ENCODE measurements at places on chromosomes 11 and 22.
A peak's percentile ranks its signal among the peaks of the same experiment; 100 is the strongest.

- DNase-seq = no peak
These were observed 9.5 kb downstream of the CACNA1I start for GRCh38 chr22:39580006-39580441.

- DNase-seq = no peak
These were observed 59.4 kb downstream of the KDM2A start for GRCh38 chr11:67178421-67178820.

GRCh38 chr11:103994094-103994493 lies 42.3 kb upstream of the DDI1 start:
- no peak for DNase-seq

GRCh38 chr22:48141301-48141700 lies 1378.9 kb downstream of the TBC1D22A start:
- DNase-seq = no peak

DNA sequence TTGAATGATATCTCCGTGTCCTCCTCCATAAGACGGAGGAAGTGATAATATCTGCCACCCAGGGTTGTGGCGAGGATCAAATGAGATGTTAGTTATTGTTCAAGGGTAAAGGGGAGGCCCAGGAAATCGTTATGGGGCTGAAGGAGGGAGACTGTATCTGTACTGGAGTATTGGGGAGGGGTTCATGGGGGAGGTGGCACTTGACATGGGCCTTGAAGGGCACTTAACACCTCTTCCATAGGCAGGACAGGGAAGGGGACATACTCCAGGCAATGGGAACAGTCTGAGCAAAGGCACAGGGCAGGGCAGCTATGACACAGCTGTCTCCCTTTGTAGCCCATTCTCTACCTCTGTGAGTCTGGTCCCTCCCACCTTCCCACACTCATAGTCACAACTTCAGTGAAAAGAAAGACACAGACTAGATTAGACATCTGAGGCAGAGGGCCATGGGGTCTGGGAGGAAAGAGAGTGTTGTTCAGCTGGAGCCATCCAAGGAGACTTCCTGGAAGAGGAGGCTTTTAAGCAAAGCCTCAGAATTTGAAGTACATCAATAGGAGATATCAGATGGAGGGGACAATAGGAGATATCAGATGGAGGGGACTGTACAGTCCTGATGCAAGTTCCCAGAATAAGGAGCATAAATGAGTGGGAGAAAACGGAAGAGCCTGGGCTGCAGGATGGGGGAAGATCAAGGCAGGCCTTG lies 15.8 kb upstream of the DGKZ start:
- DNase-seq = no peak

DNA sequence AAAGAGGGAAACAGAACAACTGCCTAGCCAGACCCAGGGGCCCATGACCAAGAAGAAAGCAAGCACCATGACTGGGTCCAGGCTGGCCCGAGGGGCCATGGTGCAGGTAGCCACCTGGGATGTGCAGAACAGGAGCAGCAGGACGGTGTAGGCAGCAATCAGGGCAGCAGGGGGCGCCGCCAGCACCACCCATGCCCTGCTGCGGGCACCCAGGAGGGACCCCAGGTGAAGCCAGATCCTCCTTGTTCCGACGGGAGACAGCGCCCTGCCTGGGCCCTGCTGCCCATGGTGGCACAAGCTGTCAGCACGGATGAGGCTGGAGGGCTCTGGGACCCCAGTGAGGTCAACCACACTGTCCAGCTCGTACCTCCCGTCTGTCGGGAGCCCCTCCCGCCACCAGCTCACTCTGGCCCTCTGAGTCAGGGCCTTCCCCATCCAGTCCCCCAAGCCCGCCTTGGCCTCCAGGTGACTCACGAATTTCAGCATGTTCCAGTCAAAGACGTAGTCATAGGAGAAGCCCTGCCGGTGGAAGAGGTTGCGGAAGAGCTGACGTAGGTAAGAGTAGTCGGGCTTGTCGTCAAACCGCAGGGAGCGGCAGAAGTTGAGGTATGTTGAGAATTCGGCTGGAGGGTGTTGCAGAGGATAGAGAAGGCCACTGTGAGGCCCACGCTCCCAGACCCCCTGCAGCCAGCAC lies 18.8 kb downstream of the CSNK1E start:
- peak; percentile 35 for DNase-seq

DNA sequence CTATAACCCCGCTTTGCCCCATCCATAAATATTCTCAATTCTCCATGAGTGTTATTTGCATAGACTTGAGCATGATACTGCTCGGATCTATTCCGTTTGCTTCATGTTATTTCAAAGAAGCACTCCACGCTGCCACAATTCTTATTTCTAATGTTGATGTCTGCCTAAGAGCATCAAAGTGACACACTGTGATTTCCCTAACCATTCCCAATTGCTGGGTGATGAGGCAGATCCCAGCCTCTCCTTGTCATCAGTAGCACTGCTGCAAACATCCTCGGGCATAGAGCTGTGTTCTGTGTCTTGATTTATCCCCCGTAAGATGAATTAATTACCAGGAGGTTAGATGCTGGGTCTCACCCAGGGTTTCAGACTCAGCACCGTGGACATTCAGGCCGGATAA lies 178.3 kb upstream of the SEZ6L start:
- DNase-seq = no peak

GRCh38 chr22:46740910-46741780 lies 3.1 kb upstream of the CERK start:
- DNase-seq = no peak

DNA sequence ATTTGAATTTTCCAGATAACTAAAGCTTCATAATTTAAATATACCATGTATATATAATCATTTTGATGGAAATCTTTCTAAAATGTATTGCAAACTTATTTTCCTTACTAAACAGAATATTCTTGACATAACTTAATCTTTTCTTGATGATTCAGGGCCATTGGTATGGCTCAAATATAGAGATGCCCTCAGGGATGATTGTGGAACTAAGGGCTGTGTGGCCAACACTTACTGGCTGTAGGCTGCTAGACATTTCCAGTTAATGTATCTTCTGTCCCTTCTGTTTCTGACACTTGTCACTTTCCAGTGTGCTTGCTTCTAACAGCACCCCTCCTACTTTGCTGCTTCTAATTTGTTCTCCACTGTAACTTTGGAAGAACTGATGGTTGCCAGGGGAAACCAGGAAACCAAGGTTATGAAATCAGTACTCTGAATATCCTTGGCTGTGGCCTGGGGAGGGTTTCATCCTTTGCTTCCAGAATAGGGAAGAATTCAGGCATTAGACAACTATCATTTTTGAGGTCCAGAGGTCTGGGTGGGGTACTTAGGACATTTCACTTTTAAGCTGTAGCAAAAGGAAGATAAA lies 697.2 kb downstream of the ETS1 start:
- no peak for DNase-seq

DNA sequence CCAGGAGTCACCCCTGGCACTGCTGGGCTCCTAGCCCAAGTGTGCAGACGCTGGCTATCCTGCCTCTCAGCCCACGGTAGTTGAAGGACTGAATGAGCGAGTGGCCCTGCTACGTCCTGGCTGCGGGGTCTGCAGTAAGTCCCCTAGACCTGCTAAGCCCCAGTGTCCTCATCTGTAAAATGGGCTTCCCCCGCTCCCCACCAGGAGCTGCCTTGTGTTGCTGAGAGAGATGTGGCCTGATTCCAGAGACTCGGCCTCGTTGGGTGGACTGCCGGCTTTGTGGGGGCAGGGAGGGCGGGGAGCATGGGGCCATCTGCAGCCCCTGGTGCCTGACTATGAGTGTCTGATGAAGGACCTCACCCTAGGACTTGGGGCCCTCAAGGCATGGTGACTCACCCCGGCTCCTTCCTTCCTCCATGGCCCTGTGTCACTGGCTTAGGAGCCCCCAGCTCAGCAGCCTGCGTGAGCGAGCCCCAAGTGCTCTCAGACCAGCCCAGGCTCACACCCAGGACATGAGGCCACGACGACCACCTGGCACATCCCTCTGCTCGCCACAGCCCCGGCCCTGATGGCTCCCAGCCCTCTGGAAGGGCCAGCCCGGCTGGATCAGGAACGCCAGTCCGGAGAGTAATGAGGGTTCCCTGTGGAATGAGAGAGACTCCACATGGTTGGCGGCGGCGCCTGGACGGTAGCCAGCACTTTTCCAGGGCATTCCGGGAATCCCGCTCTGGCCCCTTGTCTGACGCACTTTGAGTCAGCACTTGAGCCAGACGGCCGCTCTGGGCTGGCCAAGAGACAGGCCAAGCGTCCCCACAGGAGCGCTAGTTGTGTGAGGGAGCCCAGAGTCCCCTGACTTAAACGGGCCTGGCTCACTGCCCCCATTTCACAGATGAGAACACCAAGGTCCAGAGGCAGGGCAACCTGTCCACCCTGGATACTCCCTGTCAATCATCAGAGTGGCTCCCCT lies 50.5 kb upstream of the SHISAL1 start:
- no peak for DNase-seq

- DNase-seq = no peak
These were observed 39.6 kb downstream of the POU2F3 start for GRCh38 chr11:120279502-120279901.

- no peak for DNase-seq
These were observed 3.5 kb downstream of the KRTAP5-9 start for GRCh38 chr11:71551711-71552110.

DNA sequence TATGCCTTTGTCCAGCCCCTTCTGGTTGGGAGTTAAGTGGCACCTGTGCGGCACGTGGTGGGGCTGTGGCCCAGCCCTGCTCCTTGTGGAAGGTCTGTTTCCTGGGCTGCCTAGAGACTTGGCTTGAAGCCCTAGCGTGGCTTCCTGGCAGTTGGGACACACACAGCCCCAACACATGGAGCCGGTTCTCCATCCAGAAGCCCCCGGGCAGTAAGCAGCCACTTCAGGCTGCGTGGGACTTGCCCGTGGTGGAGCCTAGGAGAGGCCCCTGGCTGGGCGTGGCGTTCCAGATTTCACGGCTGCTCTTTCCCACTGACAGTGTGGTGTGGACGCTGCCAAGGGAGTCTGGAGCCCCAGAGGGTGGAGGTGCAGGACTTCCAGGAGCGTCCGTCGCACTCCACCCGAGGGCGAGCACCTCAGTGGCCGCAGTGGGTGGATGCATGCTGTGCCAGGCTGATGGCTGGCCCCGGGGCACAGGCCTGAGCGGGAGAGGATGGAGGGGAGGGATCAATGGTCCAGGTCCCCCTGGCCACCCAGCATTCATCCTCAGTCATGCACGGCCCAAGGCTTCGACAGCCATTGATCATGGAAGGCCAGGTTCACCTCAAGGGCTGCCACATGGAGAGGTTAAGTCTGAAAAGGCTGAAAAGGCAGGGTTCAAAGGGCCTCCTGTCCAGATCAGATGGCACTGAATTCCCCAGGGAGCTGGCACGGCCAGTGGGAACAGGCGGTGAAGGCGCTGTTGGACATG lies 9.3 kb downstream of the CCND1 start:
- DNase-seq = no peak

- DNase-seq = no peak
These were observed 37.4 kb upstream of the CD82 start for GRCh38 chr11:44528103-44528502.

DNA sequence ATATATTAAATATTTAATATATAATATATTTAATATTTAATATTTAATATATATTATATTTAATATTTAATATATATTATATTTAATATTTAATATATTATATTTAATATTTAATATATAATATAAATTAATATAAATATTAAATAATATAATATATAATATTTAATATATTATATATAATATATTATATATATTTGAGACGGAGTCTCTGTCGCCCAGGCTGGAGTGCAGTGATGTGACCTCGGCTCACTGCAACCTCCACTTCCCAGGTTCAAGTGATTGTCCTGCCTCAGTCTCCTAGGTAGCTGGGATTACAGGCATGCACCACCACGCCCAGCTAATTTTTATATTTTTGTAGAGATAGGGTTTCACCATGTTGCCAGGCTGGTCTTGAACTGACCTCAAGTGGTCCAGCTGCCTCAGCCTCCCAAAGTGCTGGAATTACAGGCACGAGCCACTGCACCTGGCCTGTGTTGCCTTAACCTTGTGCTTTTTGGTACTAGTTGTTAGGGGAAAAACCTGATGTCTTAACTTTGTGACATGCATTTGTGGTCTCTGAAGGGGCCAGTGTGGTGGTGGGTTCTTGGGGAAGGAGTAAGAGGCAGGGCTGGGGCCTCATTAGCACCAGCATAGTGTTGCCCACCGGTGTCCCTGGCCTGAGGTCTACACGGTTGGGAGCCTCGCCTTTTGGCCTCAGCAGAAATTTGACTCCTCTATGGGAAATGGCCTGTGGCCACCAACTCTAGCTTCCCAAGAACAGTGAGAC lies 16.6 kb downstream of the SEC14L3 start:
- no peak for DNase-seq

GRCh38 chr11:109772892-109773291 lies 320.3 kb upstream of the ZC3H12C start:
- no peak for DNase-seq

DNA sequence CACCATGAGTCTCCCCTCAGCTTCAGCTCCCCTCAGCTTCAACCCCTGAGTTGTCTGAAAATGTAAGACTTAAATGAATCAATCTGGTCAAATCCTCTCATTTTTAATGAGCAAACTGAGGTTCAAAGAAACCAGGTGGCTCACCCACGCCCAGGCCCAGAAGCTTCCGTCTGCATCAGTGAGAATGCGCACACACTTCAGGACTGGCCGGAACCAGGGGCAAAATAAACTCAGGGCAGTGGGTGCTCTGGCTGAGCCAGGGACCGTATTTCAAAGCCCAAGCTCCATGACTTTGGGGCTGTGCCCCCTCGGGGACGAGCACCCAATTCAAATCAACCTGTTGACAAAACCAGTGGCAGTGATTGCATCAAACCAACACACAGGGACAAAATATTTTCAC lies 3.1 kb downstream of the SULT4A1 start:
- DNase-seq = no peak

DNA sequence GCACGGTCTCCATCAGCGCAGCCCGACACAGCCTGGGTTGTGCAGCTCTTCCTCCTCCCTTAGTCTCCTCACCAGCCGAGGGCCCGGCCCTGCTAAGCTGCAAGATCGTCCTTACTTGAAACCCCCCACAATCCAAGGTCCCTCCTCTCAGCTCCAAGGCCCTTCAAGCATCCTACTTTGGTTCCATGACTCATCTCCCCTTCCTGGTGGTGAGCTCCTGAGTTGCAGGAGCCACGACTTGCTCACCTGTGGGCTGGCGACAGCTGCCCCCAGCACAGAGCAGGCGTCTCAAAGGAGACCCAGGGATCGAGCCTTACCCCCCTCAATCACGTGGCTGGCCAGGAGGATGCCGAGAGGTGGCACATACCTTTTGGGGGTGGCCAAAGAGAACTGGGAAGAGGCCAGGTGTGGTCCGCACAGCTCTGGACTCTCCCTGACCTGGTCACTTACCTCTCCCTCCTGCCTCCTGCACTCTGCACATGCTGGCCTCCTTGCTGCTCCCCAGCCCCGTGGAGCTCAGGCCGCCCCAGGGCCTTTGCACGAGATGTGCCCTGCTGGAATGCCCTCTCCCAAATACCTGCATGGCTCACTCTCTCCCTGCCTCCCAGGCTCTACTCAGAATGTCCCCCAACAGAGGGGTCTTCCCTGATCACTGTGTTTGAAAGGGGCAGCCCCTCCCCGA lies 35.2 kb upstream of the FADD start:
- no peak for DNase-seq

- DNase-seq = no peak
These were observed 453.6 kb downstream of the TMEM135 start for GRCh38 chr11:87491381-87491780.
